Panc1 (cell line): ENCODE measurements at places on chromosomes 2 and 18. TPM values are rescaled to one million over a fixed set of nuclear protein-coding genes. Genes with fewer than 3 reads are reported as not detected.

DNA sequence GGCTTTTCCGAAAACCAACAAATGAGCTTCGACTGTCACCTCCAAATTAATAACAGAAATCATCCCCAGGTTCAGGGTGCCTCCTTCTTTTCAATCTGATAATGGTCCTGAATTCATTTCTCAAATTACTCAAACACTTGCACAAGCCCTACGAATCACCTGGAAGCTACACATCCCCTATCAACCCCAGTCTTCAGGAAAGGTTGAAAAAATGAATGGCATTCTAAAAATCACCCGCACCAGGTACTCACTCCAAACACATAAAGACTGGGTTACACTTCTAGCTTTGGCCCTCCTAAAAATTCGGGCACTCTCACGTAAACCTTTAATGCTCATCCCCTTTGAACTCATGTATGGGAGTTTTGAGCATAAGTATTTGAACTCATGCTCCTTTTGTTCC, 23.9 kb downstream of the EIF2AK2 start:
- no peak overlapping the region for H3K4me3 ChIP-seq
- H3K4me1 ChIP-seq, result no peaks in the 10 kb centered on the region
- no peak overlapping the region for H3K27ac ChIP-seq
- DNase-seq, result no peak
- no peaks in the 10 kb centered on the region for H3K27me3 ChIP-seq

- no peaks in the 10 kb centered on the region for H3K36me3 ChIP-seq
- no peak overlapping the region for H3K4me3 ChIP-seq
- H3K27me3 ChIP-seq, result no peaks in the 10 kb centered on the region; the same call in 1 of the 2 replicates
- no peak overlapping the region for H3K27ac ChIP-seq
- no peaks in the 10 kb centered on the region for H3K4me1 ChIP-seq
Observed at GRCh38 chr2:108301558-108301957, 12.9 kb downstream of the SULT1C2 start.

DNA sequence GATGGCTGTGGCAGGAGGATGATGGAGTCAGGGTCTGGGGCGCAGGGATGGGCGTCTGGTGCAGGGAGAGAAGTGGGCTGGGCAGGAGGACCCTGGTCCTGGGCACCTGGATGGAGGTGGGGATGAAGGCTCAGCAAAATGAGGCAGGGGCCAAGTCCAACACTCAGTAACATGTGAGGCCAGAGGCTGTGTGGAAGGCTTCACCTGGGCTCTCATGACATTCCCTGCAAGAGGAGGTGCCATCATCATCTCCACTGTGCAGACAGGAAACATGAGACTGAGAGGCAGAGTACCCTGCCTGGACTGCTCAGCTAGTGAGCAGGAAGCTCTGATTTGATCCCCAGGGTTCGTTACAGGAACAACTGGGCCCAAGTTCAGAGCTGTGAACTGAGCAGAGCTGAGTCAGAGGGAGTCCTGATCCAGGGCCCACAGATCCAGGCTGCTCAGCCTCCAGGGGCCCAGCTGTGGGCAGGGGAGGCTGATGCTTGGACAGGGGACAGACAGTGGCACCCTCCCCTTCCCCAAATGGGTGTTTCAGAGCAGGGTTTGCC, 36.9 kb downstream of the HJURP start:
- H3K27me3 ChIP-seq, result no peaks in the 10 kb centered on the region
- no peak overlapping the region for H3K27ac ChIP-seq
- no peaks in the 10 kb centered on the region for H3K4me1 ChIP-seq

Gene UGT1A8
- 0.15 TPM for total RNA-seq

Gene GPR45
- total RNA-seq, result not detected

Gene RAPGEF4
- 0.62 TPM for total RNA-seq

DNA sequence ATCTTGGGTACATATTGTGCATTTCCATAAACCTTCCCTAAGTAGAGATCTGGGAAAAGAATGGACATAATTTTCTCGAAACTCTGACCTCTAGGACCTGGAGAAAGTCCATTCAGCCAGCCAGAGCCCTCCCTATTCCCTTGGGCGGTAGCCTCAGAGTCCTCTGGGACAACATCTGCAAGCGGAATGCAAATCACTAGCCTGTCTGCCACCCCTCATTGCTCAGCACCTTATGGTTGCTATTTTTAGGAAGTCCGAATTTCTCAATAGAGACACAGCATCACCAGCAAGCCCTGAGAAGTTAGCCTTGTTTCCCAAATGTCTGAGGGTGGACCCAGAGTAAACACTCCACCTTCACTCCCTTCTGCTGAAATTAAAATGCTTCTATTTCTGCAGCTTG, 17.6 kb upstream of the CD28 start:
- no peaks in the 10 kb centered on the region for H3K36me3 ChIP-seq
- H3K27me3 ChIP-seq, result no peaks in the 10 kb centered on the region
- no peak overlapping the region for H3K27ac ChIP-seq
- H3K4me3 ChIP-seq, result no peak overlapping the region

GRCh38 chr2:217903859-217904613, 98.8 kb downstream of the TNS1 start:
- DNase-seq, result no peak
- H3K27me3 ChIP-seq, result peaks cover 4% of the 10 kb centered on the region; the same call in 1 of the 2 replicates
- H3K36me3 ChIP-seq, result no peaks in the 10 kb centered on the region
- H3K27ac ChIP-seq, result no peak overlapping the region
- no peaks in the 10 kb centered on the region for H3K4me1 ChIP-seq

- no peak overlapping the region for H3K4me3 ChIP-seq
- H3K36me3 ChIP-seq, result no peaks in the 10 kb centered on the region
- no peak for DNase-seq
- no peak overlapping the region for H3K27ac ChIP-seq
- H3K4me1 ChIP-seq, result no peaks in the 10 kb centered on the region
Observed at GRCh38 chr2:6872394-6872793, 5.2 kb upstream of the RSAD2 start.

DNA sequence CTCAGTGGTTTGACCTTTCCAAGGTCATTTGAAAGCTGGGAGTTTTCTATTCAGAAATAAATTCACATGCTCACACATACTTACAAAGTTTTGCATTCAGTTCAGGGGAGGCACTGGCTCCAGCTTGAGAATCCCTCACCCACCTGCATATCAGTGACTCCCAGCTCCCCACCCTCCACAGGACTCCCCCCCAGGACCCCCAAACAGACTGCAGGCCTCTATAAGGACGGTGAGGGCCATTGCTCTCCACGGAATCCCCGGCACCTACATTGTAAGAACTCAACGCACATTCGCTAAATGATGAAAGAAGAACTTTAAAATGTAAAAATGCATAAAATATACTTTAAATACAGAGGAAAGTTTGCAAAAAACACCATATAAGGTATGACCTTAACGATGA, 97.2 kb upstream of the TEX51 start:
- H3K4me3 ChIP-seq, result no peak overlapping the region
- H3K36me3 ChIP-seq, result no peaks in the 10 kb centered on the region
- no peaks in the 10 kb centered on the region for H3K4me1 ChIP-seq
- no peaks in the 10 kb centered on the region for H3K27me3 ChIP-seq

Gene EMILIN1
- 0.31 TPM for total RNA-seq

GRCh38 chr2:239143858-239144712, 256.7 kb downstream of the HDAC4 start:
- H3K4me1 ChIP-seq, result no peaks in the 10 kb centered on the region
- peak; percentile 8 for DNase-seq
- no peaks in the 10 kb centered on the region; the same call in 1 of the 2 replicates for H3K36me3 ChIP-seq
- H3K27me3 ChIP-seq, result no peaks in the 10 kb centered on the region

Gene MROH2A
- total RNA-seq, result not detected

DNA sequence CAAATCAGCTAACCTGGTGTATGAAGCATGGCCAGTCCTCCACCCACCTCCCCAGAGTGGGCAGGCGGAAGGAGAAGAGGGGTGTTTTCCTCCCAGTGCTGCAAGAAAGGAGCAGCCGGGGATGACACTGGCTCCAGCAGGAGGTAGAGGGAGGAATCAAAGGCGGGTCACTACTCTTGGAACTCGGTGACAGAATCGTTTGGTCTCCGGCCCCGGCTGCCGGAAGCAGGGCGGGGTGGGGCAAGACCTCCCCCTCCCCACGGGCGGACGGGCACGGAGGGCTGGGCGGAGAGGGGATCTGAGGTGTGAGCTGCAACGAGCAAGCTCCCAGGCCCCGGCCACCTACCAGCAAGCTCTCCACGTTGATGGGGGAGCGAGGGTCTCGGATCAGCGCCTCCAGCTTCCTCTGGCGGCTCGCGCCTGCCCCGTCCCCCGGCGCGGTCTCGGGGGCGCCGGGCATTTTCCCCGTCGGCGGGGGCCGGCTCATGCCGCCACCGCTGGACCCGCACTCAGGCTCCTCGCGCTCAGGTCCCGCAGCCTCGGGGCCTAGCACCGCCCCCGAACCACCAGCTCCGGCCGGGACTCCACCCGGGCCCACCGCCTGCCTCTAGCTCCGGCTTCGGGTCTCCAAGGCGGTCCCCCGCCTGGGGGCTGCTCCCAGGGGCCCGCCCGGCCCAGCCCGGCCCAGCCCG, 640 bp downstream of the ROCK2 start:
- H3K4me1 ChIP-seq, result peaks cover 38% of the 10 kb centered on the region
- peak overlapping the region; percentile 90 for H3K4me3 ChIP-seq
- no peaks in the 10 kb centered on the region for H3K36me3 ChIP-seq
- peak overlapping the region; percentile 56 for H3K27ac ChIP-seq
- no peak for DNase-seq

DNA sequence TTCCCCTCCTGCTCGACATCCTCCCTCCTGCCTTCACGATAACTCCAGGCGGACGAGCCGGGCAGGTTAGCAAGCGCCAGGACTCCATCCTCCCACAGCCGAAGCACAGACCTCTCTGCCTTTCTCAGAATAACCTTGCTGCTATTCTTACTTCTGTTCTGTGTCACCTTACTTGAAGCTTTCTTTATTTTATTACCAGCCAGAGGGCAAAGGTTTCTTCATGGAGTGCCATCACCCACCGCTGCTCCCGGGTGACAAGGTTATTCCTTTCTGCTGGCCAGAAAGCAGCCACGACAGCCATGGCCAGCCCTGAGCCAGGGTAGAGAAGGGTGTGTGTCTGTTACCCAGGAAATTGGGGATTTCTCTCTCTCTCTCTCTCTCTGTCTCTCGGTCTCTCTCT, 227.1 kb downstream of the ANAPC1 start:
- H3K27ac ChIP-seq, result peak overlapping the region; percentile 3; the same call in 1 of the 2 replicates
- no peaks in the 10 kb centered on the region for H3K27me3 ChIP-seq
- peaks cover 14% of the 10 kb centered on the region for H3K4me1 ChIP-seq
- no peaks in the 10 kb centered on the region for H3K36me3 ChIP-seq
- no peak for DNase-seq
- H3K4me3 ChIP-seq, result no peak overlapping the region

- H3K4me1 ChIP-seq, result no peaks in the 10 kb centered on the region; the same call in 1 of the 2 replicates
- no peaks in the 10 kb centered on the region for H3K36me3 ChIP-seq
- no peak for DNase-seq
- no peak overlapping the region for H3K27ac ChIP-seq
- H3K4me3 ChIP-seq, result no peak overlapping the region
Observed at GRCh38 chr2:62293490-62294271, 97.8 kb downstream of the B3GNT2 start.

DNA sequence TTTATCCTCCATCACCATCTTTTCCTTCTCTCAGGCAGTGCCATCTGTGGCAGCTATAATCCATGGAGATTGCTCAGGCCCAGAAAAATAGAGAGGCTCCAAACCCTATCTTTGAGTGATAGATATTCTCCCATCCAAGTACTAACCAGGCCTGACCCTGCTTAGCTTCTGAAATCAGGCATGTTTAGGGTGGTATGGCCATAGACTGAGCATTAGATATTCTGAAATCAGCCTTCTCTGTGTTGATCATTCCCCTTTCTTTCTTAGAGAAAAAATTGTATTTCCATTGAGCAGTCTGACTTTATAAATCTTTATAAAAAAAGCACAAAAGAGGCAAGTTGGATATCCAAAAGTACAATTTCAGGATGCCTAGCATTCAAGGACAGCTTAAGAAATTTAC, 131.5 kb upstream of the ACVR2A start:
- H3K4me3 ChIP-seq, result no peak overlapping the region
- H3K36me3 ChIP-seq, result no peaks in the 10 kb centered on the region
- H3K27ac ChIP-seq, result no peak overlapping the region
- H3K27me3 ChIP-seq, result no peaks in the 10 kb centered on the region
- no peaks in the 10 kb centered on the region for H3K4me1 ChIP-seq
- no peak for DNase-seq

DNA sequence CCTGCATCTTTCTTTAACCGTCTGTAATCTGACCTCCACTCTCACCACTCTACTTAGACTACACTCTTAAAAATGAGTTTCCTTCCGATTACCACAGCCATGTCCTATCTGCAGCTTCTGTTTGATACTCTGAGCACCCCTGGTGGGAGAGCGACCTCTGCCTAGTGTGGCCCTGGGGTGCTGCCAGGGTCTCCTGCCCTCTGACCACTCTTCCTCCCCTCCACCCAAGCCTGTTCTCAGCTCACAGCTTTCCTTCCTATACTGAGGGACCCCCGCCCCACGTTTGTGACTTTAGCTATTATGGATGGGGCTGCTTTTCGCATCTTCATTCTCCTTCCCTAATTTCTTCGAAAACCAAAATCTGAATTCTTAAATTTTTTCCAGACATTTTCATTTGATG, 132.7 kb downstream of the KCTD1 start:
- no peaks in the 10 kb centered on the region for H3K4me1 ChIP-seq
- H3K27ac ChIP-seq, result no peak overlapping the region
- H3K4me3 ChIP-seq, result no peak overlapping the region

Gene GAL3ST2
- total RNA-seq, result 1.6 TPM

Gene PDCL3
- total RNA-seq, result 43.1 TPM

Gene VPS54
- 21.2 TPM for total RNA-seq

DNA sequence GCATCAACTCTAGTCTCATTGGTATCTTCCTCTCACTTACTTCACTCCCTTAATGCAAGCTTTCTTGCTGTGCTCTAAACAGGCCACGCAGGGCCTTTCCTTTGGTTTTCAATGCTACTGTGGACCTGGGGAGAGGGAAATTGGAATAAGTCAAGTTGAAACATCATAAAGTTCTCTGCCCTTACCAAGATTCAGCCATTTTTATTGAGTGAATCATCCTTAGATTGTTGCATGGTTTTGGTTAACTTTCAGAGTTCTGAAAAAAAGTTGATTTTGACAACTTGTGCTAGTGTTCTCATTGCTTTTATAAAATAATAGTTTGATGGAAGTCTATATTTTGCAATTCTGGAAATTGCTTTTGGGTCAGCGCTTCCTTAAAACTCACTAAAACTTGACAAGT, 852.8 kb upstream of the ACVR2A start:
- no peaks in the 10 kb centered on the region for H3K36me3 ChIP-seq
- DNase-seq, result no peak
- no peaks in the 10 kb centered on the region for H3K4me1 ChIP-seq
- H3K27ac ChIP-seq, result no peak overlapping the region
- H3K27me3 ChIP-seq, result no peaks in the 10 kb centered on the region
